Stimulated activated CD8-positive, alpha-beta memory T cell treated with anti-CD3 and anti-CD28 coated beads, Interleukin-15, amount 100 ng/mL, for 1 hour (primary cell): ENCODE measurements at places on chromosomes 5 and 9.

DNA sequence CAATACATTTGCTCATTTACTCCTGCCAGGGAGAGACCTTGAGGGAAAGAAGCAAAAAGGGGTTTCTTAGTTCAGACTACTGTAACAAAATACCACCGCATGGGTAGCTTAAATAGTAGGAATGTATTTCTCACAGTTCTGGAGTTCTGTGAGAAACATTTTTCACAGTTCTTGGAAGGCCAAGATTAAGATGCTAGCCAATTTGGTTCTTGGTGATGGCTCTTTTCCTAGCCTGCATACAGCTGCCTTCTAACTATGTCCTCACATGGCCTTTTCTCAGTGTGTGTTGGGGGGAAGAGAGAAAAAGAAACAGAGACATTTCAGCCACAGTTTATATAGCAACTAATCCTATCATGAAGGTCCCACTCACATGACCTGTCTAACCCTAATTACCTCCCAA is 1644.7 kb upstream of the C9orf72 start:
- DNase-seq: no peak

DNA sequence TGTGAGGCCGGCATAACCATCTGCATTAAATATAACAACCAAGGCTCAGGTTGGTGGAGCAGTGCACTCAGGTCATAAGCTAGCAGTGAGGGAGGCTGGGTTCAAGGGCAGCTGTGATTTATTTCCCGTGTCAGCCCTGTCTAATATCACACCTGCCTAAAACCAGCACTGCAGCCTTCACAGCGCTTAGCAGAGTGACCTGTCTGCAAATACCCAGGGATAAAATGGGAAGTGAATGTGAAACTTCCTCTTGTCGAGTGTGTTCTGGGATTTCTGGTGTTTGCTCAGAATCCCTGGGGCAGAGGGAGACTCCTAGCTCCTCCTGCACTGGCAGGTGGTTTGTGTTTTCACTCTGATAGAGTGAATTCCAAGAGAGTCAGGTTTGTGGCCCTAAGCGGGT is 57.5 kb downstream of the ZNF510 start:
- DNase-seq: no peak

GRCh38 chr5:54753034-54753433 is 232.4 kb downstream of the ESM1 start:
- DNase-seq: no peak

- no peak for DNase-seq
Observed at GRCh38 chr5:126269511-126269910, 153.7 kb upstream of the GRAMD2B start.

DNA sequence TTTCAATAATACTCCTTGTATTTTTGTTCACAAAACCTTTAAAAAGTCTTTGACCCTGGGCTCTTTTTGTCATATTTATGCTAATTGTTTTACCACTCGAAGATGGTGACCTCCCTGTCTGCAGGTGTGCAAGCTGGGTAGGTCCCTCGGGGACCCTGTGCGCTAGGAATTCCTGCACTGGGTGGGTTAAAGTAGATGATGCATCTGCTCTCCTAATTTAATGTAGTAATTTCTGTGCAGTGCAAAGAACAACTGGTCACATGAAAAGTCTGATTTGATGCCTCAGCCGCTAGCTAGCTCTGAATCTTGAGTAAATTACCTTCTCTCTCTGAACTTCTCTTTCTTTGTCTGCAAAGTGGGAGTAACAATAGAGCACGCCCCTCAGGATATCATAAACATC is 139.1 kb upstream of the OTULINL start:
- DNase-seq: no peak

DNA sequence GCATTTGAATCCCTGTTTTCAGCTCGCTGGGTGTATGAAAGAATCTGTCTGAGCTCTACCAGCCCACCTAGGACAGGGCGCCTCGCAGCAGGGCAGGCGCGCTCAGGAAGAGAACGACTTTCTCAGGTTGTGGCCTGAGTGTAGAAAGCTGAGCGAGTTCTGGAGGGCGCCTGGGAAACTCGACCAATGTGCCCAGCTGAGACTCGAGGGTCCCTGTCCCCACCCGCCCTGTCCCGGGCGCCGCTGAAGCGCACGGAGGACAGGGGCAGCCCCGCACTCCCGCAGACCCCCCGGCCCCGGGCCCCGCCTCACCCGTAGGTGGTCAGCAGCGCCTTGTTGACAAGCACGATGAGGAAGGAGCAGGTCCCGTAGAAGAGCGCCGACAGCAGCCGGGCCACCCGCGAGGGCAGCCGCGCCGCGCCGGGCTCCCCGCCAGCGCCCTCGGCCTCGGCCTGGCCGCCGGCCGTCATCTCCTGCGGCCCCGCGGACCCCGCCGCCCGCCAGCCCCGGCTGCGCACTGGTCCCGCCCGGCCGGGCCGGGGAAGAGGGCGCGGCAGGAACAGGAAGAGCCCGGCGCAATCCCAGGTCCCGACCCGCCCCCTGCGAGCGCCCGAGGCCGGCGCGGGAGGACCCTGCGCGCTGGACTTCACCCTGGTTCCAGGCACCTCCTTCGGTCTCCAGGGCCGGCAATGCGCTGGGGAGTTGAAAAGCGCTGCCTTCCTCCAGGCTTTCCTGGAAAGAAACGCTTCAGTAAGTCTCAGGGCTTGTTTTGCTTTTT is at the start of gene SLC35D2:
TSS of gene SLC35D2 (minus strand) at position 547 of the 778 bp plus-strand sequence. CDS start at position 470, 77 bp downstream.
- no peak for DNase-seq

- peak; percentile 35 for DNase-seq
Observed at GRCh38 chr5:95960667-95961616, 709 bp downstream of the ELL2 start.

DNA sequence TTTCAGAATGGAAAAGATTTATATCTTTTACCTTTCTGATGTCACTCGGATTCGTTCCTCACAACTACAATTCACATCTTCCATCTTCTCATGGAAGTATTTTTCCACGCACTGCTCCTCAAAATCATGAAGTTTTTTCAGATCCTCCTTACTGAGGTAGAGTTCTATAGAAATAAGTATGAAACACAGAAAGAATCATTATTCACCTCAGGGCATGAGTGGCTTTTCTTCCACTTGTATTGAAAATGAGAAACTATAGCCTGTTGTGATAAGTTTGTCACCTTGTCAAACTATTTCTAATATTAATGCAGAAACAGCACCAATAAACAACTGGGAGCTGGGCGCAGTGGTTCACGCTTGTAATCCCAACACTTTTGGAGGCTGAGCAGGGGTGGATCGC is 116.0 kb downstream of the TRPM6 start:
- DNase-seq: no peak

DNA sequence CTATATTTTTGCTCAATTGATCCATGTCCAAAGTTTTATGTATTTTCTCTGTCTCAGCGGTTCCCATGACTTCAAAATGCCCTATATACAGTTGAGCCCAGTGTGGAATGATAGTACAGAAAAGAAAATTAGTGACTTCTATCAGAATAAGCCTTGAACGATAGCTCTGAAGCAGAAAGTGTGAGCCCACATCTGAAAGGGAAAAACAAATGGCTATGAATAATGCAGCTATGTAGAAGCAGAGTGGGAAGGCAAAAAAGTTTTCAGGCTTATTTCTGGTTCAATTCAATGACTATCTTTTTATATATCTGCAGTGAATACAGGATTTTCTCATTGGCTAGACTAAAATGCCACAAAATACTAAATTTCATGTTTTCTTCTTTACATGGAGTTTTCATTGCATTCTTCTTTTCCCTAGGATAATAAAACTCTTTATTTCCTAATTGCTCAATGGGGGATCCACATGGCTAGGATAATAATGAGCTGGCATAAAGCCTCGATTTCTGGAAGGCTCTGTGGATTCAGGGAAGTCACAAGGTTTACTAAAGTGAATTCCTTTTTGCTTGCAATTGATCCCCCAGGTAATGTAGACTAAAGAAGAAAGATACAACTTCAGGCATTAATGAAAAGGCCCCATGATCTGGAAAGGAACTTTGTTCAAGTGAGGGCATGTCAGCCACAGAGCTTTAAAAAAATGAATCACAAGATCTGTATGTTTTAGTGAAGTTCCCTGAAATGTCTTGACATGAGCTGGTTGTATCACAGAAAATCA is 377.0 kb upstream of the RIOK2 start:
- no peak for DNase-seq

- DNase-seq: no peak
Observed at GRCh38 chr5:82295959-82296531, 17.9 kb upstream of the RPS23 start.

GRCh38 chr5:144395704-144396103 is 225.0 kb downstream of the KCTD16 start:
- DNase-seq: no peak

DNA sequence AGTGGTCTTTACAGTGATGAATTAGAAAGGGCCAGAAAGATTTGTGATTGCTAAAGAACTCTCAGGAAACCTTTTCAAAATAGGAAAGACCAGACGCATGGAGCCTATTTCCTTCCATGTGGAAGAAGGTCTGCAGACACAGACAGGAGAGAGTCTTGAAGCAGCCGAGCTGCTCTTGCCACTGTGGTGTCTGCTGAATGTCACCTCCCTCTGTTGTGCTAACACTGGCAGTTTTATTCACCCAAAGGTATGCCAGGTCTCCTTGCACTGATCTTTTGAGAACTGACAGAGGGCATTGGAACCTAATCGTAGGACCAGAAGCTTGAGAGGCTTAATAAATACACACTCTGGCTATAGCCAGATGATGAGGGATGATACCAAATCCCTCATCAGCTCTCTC is 108.7 kb downstream of the SREK1 start:
- no peak for DNase-seq

GRCh38 chr9:31908158-31908890 is 476.1 kb upstream of the ACO1 start:
- no peak for DNase-seq

GRCh38 chr5:76527685-76528161 is 95.5 kb downstream of the F2RL2 start:
- DNase-seq: no peak

GRCh38 chr5:152016421-152016820 is 91.8 kb upstream of the GLRA1 start:
- no peak for DNase-seq
